Stimulated activated CD8-positive, alpha-beta memory T cell treated with anti-CD3 and anti-CD28 coated beads, Interleukin-2, amount 100 ng/mL, for 1 hour (primary cell): ENCODE measurements at places on chromosomes 1 and 21.
A peak's percentile ranks its signal among the peaks of the same experiment; 100 is the strongest.

DNA sequence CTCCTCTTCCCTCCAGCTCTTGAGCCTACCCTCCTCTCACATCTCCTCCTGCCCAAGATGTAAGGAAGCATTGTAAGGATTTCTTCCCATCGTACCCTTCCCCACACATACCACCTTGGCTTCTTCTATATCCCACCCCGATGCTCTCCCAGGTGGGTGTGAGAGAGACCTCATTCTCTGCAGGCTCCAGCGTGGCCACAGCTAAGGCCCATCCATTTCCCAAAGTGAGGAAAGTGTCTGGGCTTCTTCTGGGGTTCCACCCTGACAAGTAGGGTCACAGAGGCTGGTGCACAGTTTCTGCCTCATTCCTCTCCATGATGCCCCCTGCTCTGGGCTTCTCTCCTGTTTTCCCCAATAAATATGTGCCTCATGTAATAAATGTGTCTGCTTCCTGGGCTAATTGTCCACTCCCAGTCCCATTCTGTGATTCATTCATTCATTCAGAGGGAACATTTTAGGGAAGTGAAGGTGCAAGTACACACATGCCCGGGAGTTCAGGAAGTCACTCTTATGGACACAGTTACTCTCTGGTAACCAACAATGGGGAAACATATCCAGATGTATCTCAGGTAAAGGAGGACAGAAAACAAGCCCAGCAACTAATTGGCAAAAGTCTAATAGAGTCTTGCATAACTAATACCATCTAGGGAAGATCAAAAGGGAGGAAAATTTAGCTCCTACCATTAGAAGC lies 1.9 kb downstream of the SPRR4 start:
- DNase-seq: no peak

DNA sequence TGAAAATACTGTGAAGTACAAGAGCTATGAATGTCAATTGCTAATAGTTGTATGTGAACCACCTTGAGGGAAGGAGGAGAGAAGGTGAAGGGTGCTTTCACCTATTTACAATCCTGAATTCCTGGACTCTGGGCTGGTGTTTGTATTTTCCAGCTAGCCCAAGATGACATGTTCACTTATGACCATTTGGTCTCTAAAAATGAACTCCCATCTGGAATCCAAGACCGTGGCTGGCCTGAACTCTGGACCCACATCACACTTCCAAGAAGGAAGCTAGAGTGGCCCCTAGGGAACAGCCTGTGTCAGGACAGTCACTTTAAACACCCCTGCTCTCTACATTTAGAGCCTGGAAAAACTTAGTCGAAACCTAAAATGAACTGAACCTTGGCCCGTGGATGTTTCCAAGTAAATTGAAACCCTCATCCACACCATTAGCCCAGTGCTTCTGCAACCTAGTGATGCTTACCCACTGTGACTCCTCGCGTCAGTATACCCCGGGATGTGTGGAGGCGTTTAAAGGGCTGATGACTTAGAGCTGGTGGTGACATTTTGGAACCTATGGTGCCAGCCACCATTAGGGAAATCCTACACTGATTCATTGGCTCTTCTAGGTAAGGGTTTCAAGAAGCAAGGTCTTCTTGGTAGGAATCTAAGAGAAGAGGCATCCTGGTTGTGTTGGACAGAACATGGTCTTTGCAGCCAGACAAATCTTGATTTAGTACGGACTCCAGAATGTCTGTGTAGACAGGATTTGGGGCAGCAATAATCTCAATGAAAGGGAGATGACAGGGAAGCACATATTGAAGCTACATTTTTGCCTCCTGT lies 171.5 kb upstream of the IRF2BP2 start:
- DNase-seq: no peak

DNA sequence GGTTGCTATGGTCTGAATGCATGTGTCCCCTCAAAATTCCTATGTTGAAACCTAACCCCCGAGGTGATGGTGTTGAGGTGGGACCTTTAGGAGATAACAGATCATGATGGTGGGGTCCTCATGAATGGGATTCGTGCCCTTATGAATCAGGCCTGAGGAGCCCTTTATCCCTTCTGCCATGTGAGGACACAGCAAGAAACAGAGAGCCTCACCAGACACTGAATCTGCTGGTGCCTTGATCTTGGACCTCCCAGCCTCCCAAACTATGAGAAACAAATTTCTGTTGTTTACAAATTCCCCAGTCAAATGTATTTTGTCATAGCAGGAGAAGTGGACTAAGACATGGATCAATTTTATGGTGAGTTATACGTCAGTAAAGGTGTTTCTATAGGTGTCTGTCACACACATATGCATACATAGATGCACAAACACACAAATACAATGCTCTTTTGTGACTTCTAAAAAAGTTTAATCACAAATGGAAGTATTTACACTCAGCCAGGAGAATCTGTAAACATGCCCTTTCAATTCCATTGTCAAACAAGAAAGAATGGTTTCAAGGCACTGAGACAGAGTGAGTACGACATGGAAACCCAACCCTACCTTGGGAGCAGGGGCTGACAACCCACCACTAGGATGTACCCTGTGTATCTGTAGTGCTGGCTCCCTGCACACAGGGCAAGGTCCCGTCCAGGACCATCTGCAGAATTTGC lies 5.5 kb upstream of the ETS2 start:
- DNase-seq: no peak

DNA sequence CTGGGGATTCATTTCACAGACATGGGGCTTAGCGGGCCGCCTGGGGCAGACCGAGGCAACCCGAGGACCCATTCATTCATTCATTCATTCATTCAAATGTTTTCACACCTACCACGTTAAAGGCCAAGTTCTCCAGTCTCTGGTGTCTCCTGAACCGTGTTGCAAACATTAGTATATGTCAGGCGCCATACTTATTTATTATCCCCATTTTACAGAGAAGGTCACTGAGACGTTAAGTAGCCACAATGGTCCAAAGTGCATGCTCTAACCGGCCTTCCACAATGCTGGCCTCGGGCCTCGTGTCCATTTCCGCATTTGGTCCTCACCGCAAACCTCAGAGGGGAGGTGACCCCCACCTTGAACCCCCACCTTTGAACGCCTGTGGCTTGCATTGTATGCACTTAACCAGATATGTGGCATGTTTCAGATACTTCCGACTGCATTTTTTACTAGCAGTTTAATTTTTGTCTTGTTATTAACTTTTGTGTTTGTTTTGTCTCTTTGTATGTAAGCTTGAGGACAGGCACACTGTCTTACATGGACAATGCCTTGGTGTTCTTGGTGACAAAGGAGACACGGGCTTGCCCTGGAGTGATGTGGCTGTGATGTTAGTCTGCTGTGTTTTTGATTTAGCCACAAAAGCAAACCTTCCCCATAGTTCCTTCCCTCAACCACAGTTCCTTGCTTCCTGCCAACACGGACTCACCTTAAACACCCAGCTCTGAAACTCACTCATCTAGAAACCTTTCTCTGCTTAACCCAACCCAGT lies 1.2 kb upstream of the IFFO2 start:
- no peak for DNase-seq

- DNase-seq: no peak
Measured at GRCh38 chr1:200895801-200896530, 1.3 kb downstream of the INAVA start.

DNA sequence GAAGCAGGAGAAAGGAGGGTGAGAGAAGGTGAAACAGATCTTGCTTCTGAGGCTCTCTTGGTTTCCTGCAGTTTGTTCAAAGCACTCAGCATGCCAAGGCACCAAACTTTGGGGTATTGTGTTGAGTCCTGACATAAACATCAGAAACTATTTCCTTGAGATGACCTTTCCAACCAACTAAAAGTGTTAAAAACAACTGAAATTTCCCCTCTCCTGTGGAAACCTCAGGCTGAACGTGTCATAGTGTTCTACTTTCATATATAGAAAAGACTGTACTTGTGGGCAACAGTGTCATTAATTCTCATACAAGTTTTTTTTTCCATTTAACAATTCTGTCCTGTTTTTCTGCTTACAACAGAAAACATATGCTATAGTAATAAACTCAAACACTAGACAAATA lies 6.3 kb upstream of the LYST start:
- DNase-seq: no peak

GRCh38 chr1:87575528-87575927 lies 246.8 kb downstream of the LMO4 start:
- no peak for DNase-seq

- no peak for DNase-seq
Measured at GRCh38 chr1:185869590-185869989, 135.4 kb downstream of the HMCN1 start.

DNA sequence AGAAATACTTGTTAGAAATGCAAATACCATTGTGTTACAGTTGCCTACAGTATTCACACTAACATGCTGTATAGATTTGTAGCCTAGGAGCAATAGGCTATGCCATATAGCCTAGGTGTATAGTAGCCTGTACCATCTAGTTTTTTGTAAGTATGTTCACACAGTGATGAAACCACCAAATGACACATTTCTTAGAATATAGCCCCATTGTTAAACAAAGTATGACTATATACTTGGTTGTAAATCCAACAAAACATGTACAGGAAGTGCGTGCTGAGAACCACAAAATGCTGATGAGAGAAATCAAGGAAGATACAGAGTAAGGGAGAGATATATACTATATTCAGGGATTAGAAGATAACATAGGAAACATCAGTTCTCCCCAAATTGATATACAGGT lies 92.2 kb downstream of the POU2F1 start:
- DNase-seq: no peak

DNA sequence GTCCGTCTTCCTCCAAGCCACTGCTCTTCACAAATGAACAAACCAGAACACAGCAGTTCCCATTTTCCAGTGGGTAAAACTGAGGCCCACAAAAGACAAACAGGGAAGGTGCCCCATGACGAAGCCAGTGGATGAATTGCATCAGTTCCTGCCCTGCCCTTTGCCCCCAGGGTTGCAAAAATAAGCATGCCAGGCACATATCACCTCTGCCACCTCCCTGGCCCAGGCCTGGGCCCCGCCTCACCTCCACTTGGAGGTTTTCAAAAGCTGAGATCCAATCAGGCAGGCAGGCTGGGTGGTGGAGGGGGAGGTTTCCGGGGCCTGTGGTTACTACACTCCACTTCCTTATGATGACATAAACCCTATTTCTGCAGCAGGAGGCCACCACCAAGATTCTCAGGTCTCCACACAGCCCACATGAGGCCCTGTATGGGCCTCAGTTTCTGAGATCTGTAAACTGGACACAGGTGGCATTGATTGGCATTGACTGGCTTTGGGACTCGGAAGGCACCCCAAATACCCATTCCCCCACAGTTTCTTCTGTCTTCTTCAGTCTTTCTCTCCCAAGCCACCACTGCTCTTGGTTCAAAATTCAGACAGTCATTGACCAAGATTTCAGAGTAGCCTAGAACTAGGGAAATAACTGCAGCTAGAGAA lies 4.1 kb downstream of the KIF21B start:
- peak; percentile 79 for DNase-seq

DNA sequence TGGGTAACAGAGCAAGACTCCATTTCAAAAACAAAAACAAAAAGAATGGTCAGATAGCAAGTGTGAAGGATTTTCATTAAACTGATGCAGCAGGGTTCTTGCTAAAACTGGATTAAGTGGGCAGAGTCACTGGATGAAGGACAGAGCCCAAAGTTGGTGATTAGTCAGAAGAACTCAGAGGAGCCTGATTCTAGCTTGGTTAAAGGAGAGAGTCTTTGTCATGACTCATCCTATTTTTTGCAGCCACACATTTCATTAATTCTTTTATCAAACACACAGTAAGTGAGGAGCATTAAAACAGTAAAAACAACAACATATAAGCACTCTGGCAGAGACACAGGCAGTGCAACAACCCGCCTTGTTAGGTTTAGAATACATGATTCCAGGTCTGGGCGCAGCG lies 56.0 kb upstream of the EDARADD start:
- no peak for DNase-seq

GRCh38 chr1:18877282-18877681 lies 17.8 kb upstream of the TAS1R2 start:
- no peak for DNase-seq

GRCh38 chr1:180757657-180758056 lies 125.8 kb downstream of the XPR1 start:
- DNase-seq: no peak

- no peak for DNase-seq
Measured at GRCh38 chr1:6490181-6491080, 1.0 kb downstream of the PLEKHG5 start.

- DNase-seq: no peak
Measured at GRCh38 chr1:172449585-172450523, 6.0 kb upstream of the PIGC start.

DNA sequence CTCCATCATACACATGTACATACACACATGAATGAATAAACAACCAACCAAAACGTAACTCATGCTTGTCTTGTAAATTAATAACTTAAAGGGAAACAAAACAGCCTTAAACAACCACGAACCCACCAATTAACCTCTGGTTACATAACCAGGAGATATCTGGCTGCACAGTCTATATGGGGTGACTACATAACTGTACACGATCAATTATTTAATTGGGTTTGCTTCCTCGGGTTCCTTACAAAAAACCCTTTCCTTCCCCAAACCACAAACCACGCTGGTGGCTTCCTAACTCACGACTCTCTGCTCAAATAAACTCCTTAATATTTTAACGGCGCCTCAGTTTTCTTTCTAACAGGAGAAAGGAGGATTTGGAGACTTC lies 744 bp downstream of the ZNF670 start:
- DNase-seq: no peak

- no peak for DNase-seq
Measured at GRCh38 chr1:178531887-178532286, 19.0 kb downstream of the TEX35 start.

DNA sequence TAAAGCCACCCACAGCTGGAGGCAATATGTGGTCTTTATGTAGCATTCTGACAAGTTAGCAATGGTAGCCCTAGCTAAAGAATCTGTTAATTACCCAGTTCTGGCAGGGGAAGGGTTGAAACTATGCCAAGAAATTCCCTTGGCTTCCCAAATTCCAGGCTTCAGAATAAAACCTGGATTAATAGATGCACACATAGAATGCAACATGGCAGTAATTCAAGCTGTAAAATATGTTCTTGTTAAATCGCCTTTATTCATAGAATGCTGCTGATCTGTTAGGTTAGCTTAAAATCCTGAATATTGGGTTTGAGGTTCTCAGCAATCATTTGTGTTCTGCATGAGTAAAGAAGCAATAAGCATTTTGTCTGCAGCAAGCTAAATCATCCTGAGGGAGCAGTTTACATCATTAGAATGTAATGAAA lies 80.1 kb downstream of the ZNF326 start:
- DNase-seq: no peak

DNA sequence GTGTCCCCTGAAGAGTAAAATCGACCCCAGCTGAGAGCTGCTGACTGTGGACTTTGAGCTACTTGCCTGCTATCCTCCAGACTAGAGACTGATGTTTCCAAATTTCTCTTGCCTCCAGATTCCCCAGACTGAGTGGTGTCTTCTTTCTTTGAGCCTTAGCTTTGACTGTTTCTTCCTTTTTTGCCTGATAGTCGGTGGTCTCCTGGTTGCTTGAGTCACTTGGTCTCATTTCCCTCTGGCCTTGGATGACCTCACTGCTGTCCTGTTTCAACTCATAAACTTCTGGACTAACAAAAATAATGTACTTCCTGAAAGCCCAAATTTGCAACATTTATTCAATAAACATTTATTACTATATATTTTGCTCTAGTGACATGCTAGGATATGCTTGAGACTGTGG lies 52.9 kb upstream of the DIPK1A start:
- DNase-seq: no peak
